Kidney epithelial cell (primary cell): ENCODE measurements at places on chromosomes 7 and 10. TPM values are rescaled to one million over a fixed set of nuclear protein-coding genes. Genes with fewer than 3 reads are reported as not detected.

- no peak for DNase-seq
Measured at GRCh38 chr7:121446526-121446925, 50.4 kb upstream of the FAM3C start.

The TSPAN12 gene
- total RNA-seq = 10.9 and 12.5 TPM in 2 replicates

DNA sequence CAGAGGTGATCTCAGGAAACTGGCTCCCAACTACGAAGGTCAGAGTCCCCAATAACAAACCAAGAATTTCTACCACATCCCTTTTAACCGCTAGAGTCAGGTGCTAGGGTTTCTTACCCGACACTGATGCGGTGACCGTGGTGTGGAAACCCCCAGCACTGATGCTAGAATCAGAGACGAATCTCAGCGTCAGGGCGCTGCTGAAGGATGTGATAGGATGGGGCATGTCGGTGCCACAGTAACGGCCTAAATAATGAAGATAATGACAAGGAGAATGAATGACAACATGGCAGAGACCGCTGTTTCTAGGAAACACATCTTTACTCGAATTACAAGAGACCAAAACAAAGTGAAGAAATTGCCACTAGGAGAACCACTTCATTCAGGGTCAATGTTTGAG lies 131.1 kb upstream of the RSU1 start:
- no peak for DNase-seq

- no peak for DNase-seq
Measured at GRCh38 chr10:58475322-58476277, 37.1 kb upstream of the BICC1 start.

- DNase-seq = no peak
Measured at GRCh38 chr10:112390125-112390703, 16.3 kb downstream of the ACSL5 start.

GRCh38 chr10:3430501-3430900 lies 257.9 kb upstream of the PITRM1 start:
- no peak for DNase-seq

The GIMAP4 gene
- total RNA-seq = 0.13 TPM in 1 of 2 replicates, not detected in the other

- DNase-seq = no peak
Measured at GRCh38 chr10:3645406-3645805, 139.6 kb downstream of the KLF6 start.

The ADIRF gene
- 0.41 TPM in 1 of 2 replicates, not detected in the other for total RNA-seq

- DNase-seq = peak; percentile 16
Measured at GRCh38 chr10:92880233-92880861, 32.0 kb downstream of the EXOC6 start.

GRCh38 chr10:209357-209756 lies 74.1 kb downstream of the ZMYND11 start:
- DNase-seq = no peak

DNA sequence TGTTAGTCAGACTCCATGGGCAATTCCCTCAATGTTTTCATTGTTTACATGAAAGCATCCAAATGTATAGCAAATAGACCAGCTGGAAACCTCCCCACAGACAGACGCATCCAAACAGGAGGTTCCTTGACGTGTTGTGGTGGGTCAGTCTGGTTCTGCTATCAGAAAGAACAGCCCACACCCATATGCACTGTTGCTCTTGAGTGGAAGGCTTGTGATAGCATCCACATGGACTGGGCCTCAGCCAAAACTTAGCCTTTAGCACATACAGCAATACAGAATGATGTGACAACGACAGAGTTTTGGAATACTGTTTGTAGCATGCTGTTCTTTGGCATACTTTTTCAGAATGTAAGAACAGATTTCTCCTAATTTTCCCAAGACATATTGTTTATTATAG lies 299.2 kb upstream of the ETV1 start:
- no peak for DNase-seq

The RNF32 gene
- total RNA-seq = 0.62 and 0.75 TPM in 2 replicates

The SEMA3A gene
- total RNA-seq = 6.2 and 6.8 TPM in 2 replicates

GRCh38 chr7:142133731-142134148 lies 22.2 kb downstream of the MGAM2 start:
- DNase-seq = no peak

GRCh38 chr10:51905032-51905431 lies 205.6 kb upstream of the CSTF2T start:
- DNase-seq = no peak

The SLC29A4 gene
- 6.1 and 6.5 TPM in 2 replicates for total RNA-seq

The TMEM120A gene
- total RNA-seq = 17.4 and 24.2 TPM in 2 replicates
